Ovary (tissue), 10 donors: ENCODE measurements at places on chromosomes 11 and 22. TPM values are rescaled to one million over a fixed set of nuclear protein-coding genes. Genes with fewer than 3 reads are reported as not detected.

DNA sequence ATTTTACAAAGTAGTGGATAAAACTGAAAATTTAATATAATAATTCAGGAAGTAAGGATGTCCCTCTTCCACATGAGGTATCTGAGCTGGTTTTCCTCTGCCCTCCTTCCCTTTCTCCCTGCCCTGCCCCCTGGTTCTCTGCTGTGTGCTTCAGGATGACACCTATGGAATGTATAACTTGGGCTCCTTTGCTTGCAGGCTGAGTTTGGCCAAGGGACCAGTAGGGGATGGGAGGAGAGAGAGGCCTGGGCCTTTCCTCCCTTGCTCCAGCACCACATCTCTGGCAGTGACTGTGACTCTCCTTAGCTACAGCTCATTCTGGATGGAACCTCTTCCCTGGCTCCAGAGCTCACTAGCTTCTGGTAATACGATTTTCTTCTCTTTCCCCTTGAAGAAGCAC, 10.1 kb downstream of the IRAG1 start:
- no peak overlapping the region for H3K4me3 ChIP-seq
- no peaks in the 10 kb centered on the region for H3K27me3 ChIP-seq
- DNase-seq: no peak
- no peak overlapping the region for H3K27ac ChIP-seq
- H3K4me1 ChIP-seq: no peaks in the 10 kb centered on the region

- H3K27ac ChIP-seq: no peak overlapping the region
- H3K4me1 ChIP-seq: peaks cover 7% of the 10 kb centered on the region
- DNase-seq: no peak
- H3K4me3 ChIP-seq: no peak overlapping the region
- no peaks in the 10 kb centered on the region for H3K36me3 ChIP-seq
- H3K27me3 ChIP-seq: no peaks in the 10 kb centered on the region
Measured at GRCh38 chr11:114209343-114209742, 86.9 kb upstream of the NNMT start.

DNA sequence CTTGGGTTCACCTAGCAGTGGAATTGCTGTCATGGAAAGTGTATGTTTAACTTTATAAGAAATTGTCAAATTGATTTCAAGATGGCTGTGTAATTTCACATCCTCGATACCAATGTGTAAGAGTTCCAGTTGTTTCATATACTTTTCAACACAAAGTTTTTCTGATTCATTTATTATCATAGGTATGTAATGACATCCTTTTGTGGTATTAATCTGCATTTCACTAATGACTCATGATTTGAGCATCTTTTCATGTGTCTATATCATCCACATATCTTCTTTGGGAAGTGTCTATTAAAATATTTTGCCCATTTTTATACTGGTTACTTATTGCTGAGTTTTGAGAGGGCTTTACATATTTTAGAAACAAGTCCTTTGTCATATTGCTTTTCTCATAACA, 17.0 kb upstream of the GLYATL1B start:
- H3K27me3 ChIP-seq: no peaks in the 10 kb centered on the region
- H3K4me3 ChIP-seq: no peak overlapping the region
- no peaks in the 10 kb centered on the region for H3K4me1 ChIP-seq

DNA sequence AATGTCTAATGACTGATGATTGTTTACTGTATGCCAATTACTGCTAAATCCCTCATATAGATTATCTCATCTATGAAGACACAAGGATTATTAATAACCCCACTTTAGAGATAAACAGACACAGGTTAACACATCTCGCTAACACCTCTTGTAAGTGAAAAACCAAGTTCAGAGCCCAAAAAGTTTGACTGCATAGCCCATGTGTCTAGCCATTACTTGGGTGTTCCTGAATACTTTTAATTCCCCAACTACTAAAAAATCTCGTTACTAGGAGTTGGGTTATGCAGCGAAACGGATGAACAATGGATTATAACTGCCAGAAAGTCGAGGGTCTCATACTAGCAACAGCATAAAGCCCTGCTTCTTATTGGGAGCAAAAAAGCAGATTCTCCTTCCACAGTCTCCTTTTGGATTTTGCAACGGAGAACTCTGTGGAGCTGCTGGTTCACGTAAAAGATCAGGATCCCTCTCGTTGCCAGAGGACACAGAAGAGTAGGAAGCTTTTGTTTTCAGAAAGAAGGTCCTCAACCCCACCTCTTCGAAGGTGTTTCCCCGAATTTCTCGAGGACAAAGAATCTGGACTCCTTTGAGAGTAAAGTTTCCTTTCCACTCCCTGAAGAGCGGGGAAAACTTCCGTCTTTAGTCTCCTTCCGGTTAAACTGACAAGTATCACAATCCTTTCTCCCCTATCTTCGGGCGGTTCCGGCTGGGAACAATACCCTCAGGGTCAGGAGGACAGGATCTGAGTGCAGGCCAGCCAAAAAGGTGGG, 979 bp downstream of the ZBED5 start:
- DNase-seq: no peak
- peak overlapping the region; percentile 74 for H3K4me3 ChIP-seq
- no peaks in the 10 kb centered on the region for H3K27me3 ChIP-seq
- peak overlapping the region; percentile 98 for H3K27ac ChIP-seq

- H3K36me3 ChIP-seq: no peaks in the 10 kb centered on the region
- H3K27ac ChIP-seq: no peak overlapping the region
- no peak overlapping the region for H3K4me3 ChIP-seq
Measured at GRCh38 chr11:11439591-11439990, 86.5 kb upstream of the CSNK2A3 start.

Gene ZP1
- not detected for total RNA-seq

Gene SPATA19
- total RNA-seq: not detected

- no peaks in the 10 kb centered on the region for H3K27me3 ChIP-seq
- H3K27ac ChIP-seq: no peak overlapping the region
- H3K4me1 ChIP-seq: peaks cover 2% of the 10 kb centered on the region
Measured at GRCh38 chr11:25535467-25536272, 796.3 kb upstream of the ANO3 start.

- no peak overlapping the region for H3K27ac ChIP-seq
- no peaks in the 10 kb centered on the region for H3K36me3 ChIP-seq
- no peak overlapping the region for H3K4me3 ChIP-seq
- no peaks in the 10 kb centered on the region for H3K4me1 ChIP-seq
Measured at GRCh38 chr11:129533395-129533794, 157.7 kb downstream of the BARX2 start.

Gene C11orf86
- total RNA-seq: not detected

DNA sequence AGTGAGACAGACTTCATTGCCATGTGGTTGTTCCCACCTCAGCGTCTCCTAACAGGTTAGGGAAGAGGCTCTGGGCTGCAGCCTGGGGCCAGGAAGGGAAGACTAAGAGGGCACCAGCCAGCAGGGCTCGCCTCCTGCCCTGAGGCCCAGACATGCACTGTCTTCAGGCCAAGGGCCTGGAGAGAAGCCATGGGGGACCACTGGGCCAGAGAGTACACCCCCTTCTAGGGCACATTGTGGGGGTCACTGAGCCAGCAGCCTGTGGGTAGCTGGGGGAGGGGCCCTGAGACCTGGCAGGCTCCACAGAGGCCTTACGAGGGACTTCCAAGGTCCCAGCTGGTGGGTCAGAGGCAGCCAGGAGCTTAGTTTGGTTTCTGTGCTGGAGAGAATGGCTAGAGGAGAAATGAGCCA, 25.0 kb upstream of the MYRF start:
- H3K4me3 ChIP-seq: no peak overlapping the region
- no peak for DNase-seq
- peaks cover 12% of the 10 kb centered on the region for H3K4me1 ChIP-seq
- no peak overlapping the region for H3K27ac ChIP-seq
- no peaks in the 10 kb centered on the region for H3K27me3 ChIP-seq

DNA sequence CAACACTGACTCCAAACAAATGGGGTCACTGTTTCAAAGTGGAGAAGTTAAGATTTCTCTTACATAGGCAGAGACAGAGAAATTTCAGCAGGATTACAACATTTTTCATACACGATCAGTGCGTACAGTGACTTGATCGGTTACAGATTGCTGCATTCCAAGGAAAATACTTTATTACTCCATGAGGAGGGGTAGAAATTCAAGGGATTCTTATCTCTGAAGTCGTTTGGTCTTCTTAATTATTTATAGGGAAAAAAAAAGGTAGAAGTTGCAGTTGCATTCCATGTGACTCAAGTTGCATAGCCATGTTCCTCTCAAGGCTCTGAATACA, 10.7 kb upstream of the SMIM38 start:
- H3K27ac ChIP-seq: no peak overlapping the region
- DNase-seq: no peak
- H3K36me3 ChIP-seq: no peaks in the 10 kb centered on the region
- no peak overlapping the region for H3K4me3 ChIP-seq
- H3K27me3 ChIP-seq: no peaks in the 10 kb centered on the region

GRCh38 chr11:8947230-8947943, 4.6 kb upstream of the ASCL3 start:
- DNase-seq: no peak
- H3K4me3 ChIP-seq: no peak overlapping the region
- H3K4me1 ChIP-seq: no peaks in the 10 kb centered on the region
- no peaks in the 10 kb centered on the region for H3K27me3 ChIP-seq

GRCh38 chr22:24683691-24684090, 80.7 kb downstream of the GGT1 start:
- no peaks in the 10 kb centered on the region for H3K27me3 ChIP-seq
- DNase-seq: no peak
- no peak overlapping the region for H3K4me3 ChIP-seq
